ENCODE measurements at places on chromosomes 3 and 15.

- DNase-seq = no peak
Measured at GRCh38 chr15:35118960-35119359, 33.9 kb upstream of the NANOGP8 start.

- DNase-seq = no peak
Measured at GRCh38 chr3:69320871-69321271, 65.0 kb downstream of the FRMD4B start.

DNA sequence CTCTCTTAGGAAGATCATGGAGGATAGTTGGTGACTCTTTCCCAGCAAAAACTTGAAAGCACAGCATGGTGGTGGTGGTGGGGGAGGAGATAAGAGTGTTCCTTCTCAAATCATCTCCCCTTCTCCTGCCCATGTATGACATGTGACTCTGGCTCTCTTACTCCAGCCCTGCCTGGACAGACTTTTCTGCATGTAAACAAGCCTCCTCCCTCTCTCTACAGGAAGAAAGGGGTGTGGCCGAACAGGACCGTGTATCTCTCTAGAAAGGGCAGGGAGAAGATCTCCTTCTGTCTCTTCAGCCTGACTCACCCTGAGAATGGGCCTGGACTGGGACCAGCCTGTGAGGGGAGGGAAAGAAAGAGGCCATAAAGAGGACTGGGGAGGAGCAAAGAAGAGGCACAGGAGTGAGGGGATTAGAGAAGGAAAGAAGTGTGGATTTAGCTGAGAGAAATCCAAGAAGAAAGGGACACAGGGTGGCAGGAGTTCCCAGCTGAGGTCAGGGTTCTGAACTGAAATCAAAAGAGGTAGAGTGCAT lies 1.5 kb downstream of the CELF6 start:
- no peak for DNase-seq

GRCh38 chr3:25385807-25386460 lies 42.1 kb upstream of the RARB start:
- DNase-seq = no peak

DNA sequence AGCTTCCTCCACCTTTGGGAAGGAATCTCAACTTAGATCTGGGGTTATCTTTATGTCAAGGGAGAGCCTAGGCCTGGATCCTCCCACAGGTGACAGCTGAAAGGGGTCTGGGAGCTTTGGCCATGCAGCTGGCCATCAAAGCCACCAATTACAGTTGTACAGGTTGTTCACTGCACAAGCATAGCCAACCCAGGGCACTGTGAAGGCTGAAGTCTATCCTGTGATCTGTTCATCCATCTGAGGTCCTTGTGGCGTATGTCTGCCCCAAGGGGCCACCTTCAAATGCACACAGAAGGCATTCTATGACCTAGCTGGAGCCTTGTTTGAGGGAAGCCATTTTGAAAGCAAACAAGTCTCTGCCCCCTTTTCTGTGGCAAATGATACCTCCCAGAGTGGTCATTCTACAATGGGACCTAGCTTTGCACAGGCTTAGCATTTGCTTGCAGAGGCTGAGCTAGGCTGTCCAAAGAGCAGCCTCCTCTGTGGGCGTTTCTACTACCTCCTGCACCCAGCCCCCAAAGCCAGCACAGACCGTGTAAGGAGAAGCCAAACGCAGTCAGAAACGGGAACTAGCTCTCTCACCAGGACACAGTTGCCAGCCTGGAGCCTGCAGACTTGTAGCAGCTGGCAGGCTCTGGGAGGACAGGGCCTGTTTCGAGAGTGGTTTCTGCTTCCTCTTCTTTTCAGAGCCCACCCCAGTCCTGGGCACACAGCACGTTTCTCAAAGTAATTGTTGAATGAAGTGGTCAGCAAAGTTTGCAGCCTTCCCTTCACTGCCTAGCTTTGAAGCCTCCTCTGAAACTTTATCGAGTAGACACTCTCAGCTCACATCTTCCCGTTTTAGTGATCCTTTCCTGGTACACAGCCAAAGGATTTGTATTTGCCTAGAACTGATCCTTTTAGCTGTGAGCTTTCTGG lies 157.3 kb upstream of the SMAD3 start:
- DNase-seq = no peak

GRCh38 chr3:11711876-11712275 lies 68.2 kb upstream of the VGLL4 start:
- DNase-seq = no peak
